Kidney (tissue), 22 donors: ENCODE measurements at places on chromosomes 6 and 20. TPM values are rescaled to one million over a fixed set of nuclear protein-coding genes. Genes with fewer than 3 reads are reported as not detected.

The ISM1 gene
- total RNA-seq: 2.6 TPM

The MEI4 gene
- total RNA-seq: 1.2 TPM

The PSORS1C1 gene
- total RNA-seq: 3.6 TPM

The GABRR1 gene
- not detected for total RNA-seq

The TCP11 gene
- total RNA-seq: 0.50 TPM

The TRIM15 gene
- total RNA-seq: 2.2 TPM
